ENCODE measurements at places on chromosomes 4 and X. TPM values are rescaled to one million over a fixed set of nuclear protein-coding genes. Genes with fewer than 3 reads are reported as not detected.
A peak's percentile ranks its signal among the peaks of the same experiment; 100 is the strongest.

DNA sequence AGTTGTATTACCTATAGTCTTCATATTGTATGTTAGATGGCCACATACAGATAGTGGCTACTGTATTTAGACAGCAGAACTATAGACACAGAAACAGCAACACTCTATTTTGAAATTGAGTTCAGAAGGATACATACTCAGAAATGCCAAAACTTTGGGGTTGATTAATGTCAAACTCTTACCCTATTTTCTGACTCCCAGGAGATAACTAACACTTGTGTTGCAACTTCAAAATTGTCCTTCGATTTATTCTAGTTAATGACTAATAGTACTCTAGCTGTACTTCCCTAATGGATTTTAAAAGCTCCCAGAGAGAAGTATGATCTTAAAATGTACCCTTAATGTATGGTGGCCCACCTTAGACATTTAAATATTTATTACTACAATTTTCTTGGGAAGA is 229.9 kb upstream of the UGT8 start:
- DNase-seq = no peak

DNA sequence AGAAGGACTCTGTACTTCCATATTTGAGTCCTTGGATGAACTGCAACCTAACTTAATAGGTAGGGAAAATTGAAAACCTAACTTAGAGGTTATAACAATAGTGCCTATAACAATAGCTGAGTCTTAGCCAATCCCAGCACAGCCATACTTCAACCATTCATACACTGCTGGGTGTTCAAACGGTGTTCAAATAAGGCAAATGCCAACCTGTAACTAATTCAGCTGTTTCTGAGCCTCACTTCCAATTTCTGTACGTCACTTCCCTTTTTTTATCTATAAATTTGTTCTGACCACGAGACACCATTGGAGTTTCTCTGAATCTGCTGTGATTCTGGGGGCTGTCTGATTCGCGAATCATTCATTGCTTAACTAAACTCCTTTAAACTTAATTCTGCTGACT is 9.6 kb upstream of the GRSF1 start:
- no peak for DNase-seq

DNA sequence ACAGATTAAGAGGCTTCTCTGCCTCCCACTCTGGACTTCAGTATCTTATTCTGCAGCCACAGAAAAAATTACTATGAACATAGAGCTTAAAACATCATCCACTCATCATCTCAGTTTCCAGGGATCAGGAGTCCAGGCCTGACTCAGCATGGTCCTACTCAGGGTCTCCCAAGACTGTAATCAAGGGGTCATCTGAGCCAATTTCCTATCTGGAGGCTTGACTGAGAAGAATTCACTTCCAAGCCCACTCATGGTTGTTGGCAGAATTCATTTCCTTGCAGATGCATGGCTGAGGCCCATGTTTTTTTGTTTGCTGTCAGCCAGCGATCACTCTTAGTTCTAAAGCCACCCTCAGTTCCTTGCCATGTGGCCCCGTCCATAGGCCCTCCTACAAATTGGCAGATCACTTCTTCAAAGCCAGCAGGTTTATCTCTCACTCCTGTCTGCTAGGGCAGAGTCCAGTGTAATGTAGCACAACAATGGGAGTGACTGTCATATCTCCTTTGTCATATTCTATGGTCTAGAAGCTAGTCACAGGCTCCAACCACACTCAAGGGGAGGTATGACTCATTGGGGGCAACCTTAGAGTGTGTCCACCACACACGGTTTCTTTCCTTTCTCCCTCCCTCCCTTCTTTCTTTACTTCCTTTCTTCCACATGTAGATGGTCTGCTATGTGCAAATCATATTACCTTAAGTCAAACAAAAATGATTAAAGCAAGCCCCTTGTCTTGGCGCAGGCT is 251.6 kb downstream of the QDPR start:
- no peak for DNase-seq

GRCh38 chrX:14491689-14492088 is 37.6 kb upstream of the GLRA2 start:
- no peak for DNase-seq

GRCh38 chr4:35229021-35229420 is 1015.3 kb downstream of the ARAP2 start:
- no peak for DNase-seq

DNA sequence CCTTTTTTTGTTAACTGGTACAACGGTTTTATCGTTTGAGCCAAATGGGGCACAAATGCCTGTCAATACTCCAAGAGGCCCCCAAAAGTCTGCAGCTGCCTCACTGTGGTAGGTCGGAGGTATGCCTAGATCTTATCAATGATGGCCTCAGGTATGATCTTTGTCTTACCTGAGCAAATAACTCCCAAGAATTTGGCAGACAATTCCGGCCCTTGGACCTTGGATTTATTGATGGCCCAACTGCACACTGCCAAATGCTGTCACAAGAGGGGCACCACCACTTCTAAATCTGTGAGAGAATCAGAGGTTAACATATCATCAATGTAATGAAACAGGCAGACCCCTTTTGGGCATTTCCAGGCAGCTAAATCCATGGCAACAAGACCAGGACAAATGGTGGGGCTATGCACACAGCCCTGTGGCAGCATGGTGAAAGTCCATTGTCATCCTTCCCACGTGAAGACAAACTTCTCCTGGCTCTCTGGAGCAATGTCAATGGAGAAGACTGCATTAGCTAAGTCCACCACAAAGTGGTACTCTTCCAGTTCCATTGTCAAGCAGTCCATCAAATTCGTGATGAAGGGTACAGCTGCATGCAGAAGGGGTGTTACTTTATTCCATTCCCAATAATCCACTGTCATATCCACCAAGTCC is 28.6 kb downstream of the CXCL13 start:
- no peak for DNase-seq

The BDH2 gene
- total RNA-seq = 15.4 TPM

The BMX gene
- not detected for total RNA-seq

The ZNF595 gene
- 7.4 TPM for total RNA-seq

The TLR2 gene
- 1.6 TPM for total RNA-seq

DNA sequence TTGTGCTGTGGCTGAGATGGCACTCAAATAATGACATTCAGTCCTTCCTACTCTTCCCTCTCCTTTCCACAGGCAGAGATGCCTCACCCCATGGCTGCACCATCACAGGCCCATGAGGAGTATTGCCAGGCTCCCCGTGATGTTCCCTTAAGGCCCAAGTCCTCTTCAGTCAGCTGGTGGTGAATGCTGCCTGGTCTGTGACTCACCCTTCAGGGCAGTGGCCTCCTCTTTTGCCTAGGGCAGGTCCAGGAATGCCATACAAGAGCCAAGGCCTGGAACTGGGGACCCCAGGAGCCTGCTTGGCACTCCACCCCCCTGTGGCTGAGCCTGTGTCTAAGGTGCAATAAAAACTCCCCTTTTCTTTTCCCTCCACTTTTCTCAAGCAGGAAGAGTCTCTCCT is 144.2 kb upstream of the GEMIN8 start:
- no peak for DNase-seq

- DNase-seq = no peak
These were observed 160.3 kb downstream of the AFAP1 start for GRCh38 chr4:7779432-7779768.

DNA sequence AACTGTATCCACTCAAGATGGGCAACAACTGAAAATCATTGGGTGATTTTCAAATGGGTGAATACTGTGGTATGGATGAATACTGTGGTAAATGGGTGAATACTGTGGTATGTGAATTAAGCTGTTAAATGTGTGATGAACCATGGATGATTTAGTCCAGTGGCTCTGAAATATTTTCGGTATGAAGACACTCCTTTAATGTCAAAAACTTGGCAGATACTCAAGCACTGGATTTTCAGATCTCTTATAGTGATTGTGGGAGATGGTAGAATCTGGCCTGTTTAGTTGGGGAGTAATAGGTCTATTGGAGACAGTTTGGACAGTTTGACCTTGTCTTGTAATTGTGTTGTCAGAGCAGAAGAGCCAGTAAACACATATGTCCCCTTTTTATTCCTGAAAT is 45.7 kb downstream of the SSX7 start:
- DNase-seq = no peak

DNA sequence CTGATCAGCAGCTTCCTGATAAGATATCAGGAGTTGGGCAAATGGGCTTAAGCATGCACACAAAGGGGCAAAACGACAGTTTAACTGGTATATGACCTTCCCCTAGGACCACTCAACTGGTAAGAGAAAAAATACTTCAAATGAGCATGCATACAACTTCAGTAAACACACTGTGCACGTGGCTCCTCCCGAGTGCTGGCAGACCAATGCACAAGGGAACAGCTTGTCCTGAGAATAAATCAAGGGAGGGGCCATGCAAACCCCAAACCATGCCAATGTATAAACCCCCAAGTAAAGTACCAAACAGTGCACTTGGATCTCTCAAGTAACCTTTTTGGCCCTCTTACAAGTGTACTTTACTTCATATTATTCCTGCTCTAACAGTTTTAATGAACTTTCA is 293.3 kb upstream of the TBX22 start:
- DNase-seq = no peak

The MECP2 gene
- 51.0 TPM for total RNA-seq

GRCh38 chr4:138487230-138487629 is 245.1 kb upstream of the SLC7A11 start:
- no peak for DNase-seq

DNA sequence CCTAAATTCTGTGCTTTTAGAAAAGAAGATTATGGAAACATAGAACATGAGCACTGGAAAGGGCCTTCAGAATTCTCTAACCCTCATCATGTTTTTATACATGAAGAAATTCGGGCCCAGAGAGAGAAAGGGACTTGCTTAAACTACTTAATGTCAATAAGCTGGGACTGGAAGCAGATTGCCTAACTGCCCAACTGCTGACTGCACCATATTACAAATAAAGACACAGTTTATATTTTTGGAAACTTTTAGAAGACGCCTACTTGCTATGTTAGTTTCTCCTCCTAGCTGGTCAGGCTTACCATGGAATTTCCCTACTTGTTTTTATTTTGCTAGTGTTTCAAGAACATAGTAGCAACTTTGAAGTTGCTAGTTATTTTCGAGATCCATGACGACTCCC is 47.1 kb downstream of the SLC9A6 start:
- DNase-seq = no peak

GRCh38 chr4:138090150-138090917 is 151.8 kb downstream of the SLC7A11 start:
- DNase-seq = peak; percentile 22

The FAM184B gene
- not detected for total RNA-seq

DNA sequence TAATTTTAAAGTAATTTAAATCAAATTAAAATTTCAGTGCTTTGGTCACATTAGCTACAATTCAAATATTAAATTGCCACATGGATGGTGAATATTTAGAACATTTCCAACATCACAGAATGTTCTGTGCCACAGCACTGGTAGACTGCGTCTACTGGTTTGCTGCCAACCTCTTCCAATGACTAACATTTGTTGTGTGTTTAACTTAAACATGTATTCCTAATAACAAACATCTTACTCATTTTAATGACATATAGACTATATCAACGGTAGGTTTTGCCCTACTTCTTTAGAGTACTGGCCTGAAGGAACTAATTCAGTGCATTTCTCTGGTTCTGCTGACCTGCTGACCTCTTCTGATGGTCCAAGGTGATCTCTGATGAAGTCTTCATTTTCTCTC is 157.6 kb downstream of the DCK start:
- DNase-seq = no peak

- DNase-seq = no peak
These were observed 43.0 kb upstream of the CDKN2AIP start for GRCh38 chr4:183401473-183401872.

DNA sequence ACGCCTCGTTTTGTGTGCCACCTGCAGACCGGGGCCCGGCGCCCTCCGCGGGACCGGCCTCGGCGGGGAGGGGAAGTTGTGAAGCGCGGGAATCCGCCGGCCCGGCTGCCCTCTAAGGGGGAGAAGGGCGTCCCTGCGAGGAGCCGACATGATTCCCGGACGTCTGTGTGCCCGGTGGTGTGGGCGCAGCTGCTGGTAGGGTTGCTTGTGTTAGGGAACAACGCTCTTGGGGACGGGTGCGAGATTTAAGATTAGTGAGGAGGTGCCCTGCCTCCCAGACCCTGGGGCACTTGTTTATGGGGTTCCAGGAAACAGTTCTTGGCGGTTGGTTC is 627 bp downstream of the CDKN2AIP start:
- DNase-seq = no peak

DNA sequence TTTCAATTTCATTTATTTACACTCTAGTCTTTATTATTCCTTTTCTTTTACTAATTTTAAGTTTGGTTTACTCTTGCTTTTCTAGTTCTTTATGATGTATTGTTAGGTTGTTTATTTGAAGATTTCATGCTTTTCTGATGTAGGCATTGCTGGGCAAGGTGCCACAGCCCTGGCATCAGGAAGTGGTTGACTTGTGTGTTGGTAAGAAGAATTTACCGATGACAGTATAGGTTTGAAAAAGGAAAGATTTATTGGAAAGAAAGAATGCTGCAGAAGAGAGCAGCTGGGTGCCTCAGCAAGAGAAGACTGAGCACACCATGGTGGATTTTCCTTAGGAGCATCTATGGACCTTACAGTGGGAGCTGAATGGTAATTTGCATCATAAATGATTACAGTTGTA is 153.2 kb downstream of the KLF8 start:
- peak; percentile 39 for DNase-seq

DNA sequence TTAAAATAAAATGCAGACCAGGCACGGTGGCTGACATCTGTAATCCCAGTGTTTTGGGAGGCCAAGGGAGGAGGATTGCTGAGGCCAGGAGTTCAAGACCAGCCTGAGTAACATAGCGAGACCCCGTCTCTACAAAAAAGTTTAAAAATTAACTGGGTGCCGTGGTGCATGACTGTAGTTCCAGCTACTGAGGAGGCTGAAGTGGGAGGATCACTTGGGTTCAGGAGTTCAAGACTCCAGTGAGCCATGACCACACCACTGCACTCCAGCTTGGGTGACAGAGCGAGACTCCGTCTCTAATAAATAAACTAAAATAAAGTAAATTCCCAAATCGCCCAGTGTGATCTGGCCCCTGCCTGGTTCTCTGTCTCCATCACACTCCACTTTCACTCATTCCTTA is 43.7 kb downstream of the TENM3 start:
- no peak for DNase-seq

The DGAT2L6 gene
- not detected for total RNA-seq

GRCh38 chr4:158930639-158930972 is 161.8 kb downstream of the FNIP2 start:
- no peak for DNase-seq

- DNase-seq = no peak
These were observed 50.1 kb downstream of the DHRSX start for GRCh38 chrX:2450681-2451080.

All from activated CD4-positive, alpha-beta memory T cell treated with anti-CD3 and anti-CD28 coated beads for 36 hours (primary cell).